ENCODE measurements at places on chromosomes 16 and 17.

DNA sequence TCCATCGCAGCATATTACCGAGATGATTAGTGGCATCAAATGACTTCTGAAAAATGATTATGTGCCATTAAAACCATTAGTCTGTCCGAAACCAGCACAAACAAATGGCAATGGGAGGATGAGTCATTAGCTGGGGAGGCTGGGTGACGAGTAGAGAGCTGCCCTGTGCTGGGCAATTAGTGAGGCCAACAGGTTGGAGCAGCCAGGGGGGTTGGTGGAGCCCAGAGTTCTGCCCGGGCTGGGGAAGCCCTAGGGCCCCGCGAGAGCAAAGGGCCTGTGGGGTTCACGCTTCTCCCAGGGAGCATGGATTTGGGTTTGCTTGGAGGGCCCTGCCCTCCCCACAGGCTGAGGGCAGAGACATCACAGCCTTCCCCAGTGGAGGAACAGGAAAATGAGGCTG lies 152.1 kb upstream of the RPL38 start:
- DNase-seq: no peak

DNA sequence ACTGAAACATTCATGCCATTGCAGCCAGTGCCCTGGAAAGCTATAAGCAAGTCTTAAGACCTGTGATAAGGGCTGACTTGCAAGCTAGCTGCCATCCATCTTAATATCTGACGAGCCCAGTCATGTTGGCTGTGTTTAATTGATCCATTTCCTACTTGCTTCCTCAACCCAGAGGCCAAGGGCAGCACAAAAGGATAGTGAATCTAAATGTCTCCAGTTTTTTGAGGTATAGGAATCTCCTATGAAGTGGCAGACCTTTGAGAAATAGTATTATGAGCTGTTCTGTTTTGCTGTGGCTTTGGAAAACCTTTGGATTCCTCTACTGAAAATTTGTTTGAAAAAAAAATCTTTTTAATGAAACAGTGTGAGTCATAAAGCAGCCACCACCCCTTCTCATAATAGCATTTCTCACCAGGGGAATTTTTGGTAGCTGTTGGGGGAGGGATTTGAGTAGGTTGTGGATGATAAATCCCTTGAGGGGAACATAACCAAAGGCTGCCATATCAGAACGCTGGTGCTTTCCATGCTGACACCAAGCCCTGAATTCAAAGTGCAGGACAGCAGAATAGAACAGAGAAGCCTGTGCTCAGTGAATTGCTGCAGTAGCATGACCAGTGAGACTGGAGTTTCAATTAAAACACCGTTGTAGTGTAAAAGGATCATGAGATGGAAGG lies 12.9 kb downstream of the ZNRF1 start:
- DNase-seq: peak; percentile 23

- no peak for DNase-seq
These were observed 56.4 kb downstream of the IRX5 start for GRCh38 chr16:54987081-54987480.

- DNase-seq: no peak
These were observed 15.1 kb upstream of the ABCA9 start for GRCh38 chr17:69075823-69076222.

GRCh38 chr16:82695806-82696205 lies 69.0 kb downstream of the CDH13 start:
- DNase-seq: no peak

GRCh38 chr16:3046641-3047386 lies 453 bp downstream of the MMP25 start:
- DNase-seq: no peak

DNA sequence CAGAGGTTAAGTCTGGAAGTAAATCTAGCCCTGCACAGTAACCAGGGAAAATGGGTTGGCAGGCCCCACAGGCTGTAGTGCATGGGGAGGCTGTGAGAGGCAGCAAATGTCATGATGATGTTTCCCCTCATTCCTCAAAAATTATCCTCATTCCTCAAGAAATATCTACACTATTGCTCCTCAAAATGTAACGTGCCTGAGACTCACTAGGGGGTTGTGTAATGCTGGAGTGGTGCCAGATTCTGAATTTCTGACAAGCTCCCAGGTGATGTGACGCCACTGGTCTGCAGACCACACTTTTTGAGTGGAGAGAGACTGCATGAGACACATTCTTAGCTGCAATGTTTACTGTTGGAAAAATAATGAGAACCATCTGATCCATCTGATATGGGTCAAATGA lies 1.2 kb upstream of the MPP3 start:
- DNase-seq: no peak

GRCh38 chr17:81906476-81907218 lies 4.6 kb downstream of the PCYT2 start:
- DNase-seq: no peak

DNA sequence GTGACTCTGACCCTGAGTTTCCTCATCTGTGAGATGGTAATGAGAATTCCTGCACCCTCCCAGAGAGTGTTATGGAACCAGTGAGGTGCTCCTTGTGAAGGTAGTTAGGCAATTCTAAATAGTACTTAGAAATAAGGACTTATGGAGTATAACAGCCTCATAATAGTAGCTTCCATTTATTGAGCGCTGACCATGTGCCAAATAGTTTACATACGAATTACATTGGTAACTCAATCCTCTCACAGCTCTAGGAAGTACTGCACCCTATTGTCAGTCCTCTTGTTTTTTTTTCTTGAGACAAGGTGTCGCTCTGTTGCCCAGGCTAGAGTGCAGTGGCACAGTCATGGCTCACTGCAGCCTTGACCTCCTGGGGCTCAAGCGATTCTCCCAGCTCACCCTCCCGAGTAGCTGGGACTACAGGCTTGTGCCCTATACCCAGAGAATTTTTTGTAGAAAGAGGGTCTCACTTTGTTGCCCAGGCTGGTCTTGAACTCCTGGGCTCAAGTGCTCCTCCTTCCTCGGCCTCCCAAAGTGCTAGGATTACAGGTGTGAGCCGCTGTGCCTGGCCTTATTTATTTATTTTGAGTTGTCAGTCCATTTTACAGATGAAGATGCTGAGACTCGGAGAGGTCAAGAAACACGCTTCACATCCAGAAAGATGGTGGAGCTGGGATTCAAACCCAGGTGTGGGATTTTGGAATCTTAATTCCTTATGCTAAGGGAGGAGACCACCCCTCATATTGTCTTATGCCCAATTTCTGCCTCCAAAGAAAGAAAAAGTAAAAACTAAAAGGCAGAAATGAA lies 2.9 kb downstream of the TNS4 start:
- DNase-seq: no peak

DNA sequence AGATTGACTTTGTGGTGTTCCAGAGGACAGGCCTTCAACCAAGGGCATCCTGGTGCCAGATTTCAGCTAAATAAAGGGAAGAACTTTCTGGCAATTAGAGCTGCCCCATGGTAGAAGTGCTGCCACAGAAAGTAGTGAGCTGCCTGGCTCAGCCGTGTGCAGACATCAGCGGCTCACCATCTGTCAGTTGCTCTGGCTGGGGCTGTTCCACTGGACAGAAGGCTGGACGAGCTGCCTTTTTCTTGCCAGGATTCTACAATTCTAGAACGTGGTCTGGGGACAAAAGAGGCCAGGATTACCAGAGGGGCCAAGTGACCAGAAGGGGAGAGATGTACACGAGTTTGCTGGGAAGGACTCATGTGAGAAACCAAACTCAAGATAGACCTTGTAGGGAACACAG lies 107.0 kb upstream of the RPL38 start:
- no peak for DNase-seq

DNA sequence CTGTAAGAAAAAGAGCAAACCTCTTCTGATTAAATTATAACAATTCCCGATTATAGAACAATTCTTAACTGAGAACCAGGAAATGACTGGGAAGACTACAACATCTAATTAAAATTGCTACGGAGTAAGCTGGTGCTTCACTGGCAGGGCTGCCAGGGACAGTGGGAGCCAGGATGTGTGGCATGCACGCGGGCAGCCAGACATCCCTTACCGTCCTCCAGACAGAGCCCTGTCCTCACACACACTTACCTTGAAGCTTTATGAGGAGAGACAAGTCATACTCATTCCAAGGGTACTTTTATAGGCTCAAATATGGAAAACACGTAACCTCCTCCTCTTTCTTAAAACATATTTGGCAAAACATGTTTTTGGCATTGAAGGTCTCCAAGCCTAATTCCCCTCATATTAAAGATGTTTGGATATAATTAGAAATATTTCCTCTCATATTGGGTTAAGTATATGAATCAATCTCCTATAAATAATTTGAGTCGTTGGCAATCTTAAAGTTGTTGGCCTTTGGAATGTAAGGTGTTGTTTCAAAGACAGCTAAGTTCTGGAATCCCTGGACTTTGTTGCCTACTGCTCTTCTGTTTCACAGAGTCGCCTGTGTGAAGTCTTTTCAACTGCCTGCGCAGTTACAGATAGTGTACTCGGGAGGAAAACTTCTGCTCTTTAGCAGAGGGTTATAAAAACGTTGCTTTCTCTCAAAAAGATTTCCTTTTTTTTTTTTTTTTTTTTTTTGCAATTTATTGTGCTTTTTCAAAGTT lies at the start of gene MYH1:
MYH1 (minus strand) TSS at position 272 of the 767 bp plus-strand sequence. CDS start 1,900 bp downstream, outside the sequence.
- DNase-seq: no peak

DNA sequence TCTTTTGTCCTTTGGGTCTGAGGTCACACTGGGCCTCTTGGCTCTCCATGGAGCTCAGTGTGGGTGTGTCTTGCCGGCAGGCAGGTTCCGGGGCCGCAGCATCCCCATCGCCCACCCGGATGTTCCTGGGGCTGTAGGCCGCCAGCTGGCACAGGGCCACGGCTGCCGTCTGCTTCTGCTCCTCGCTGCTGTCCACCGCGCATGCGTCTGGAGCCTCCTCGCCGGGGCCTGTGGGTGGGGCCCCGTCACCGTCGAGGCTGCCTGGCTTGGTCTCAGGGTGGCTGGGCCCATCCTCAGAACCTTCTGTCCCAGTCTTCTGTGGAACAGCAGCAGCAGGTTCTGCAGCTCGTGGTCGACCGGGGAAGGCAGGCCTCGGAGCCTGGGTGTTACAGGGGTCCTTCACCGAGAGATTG lies 9.6 kb downstream of the ZNF750 start:
- DNase-seq: no peak

GRCh38 chr17:13410874-13411273 lies 190.9 kb downstream of the HS3ST3A1 start:
- DNase-seq: no peak

DNA sequence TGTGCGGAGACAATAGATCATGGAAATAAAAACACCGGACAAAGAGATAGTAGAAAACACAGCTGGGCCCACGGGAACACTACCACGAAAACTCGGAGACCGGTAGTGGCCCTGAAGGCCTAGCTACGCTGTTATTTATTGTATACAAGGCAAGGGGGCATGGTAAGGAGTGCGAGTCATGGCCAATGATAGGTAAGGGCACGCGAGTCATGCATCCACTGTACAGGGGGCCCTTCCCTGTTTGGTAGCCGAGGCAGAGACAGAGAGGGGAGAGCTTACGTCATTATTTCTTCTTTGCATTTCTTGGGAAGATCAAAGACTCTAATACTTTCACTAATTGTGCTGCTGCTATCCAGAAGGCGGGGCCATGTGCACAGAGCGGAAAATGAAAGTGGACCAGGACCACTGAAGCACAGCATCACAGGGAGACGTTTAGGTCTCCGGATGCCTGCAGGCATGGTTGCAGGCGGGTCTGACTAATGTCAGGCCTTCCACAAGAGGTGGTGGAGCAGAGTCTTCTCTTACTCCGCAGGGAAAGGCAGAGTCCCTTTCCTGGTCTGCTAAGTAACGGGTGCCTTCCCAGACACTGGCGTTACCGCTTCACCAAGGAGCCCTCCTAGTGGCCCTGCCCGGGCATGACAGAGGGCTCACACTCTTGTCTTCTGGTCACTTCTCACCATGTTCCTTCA lies 74.4 kb upstream of the ARL4D start:
- peak; percentile 83 for DNase-seq

- DNase-seq: peak; percentile 58
These were observed 4.9 kb downstream of the MAP3K14 start for GRCh38 chr17:45311760-45312476.

DNA sequence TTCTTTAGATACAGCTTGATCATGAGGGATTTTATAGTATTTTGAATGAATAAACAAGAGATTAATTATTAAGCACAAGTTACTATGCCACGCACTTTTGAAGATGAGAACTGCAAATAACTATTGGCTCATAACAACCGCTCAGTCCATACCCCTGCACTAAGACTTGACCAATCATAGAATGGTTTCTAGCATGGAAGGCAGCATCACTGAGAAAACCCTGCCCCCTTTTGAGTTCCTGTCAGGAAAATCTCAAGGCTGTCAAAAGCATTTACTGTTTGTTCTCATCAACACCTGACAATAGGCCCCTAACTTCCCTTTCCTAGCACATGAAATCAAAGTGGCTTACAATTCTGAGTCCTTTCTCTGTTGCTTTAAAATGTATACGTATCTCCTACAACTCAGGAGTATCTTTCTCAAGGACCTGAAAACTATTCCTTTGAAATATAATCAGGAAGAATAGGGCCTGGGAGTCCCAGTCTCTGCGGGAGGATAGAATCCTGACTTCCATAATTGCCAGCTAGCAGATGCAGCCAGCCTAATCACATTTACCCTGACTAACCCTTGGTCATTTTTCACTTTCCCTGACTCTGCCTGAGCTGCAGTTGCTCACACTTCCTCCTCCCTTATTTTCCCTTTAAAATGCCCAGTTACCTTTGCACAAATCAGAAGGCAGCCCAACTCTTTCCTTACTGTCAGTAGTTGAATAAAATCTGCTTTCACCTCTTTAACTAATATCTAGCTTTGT lies 9.1 kb upstream of the MMD start:
- DNase-seq: no peak

- no peak for DNase-seq
These were observed 65.1 kb downstream of the NUP93 start for GRCh38 chr16:56795011-56795410.

- DNase-seq: no peak
These were observed 805 bp downstream of the HNF1B start for GRCh38 chr17:37743875-37744632.

- DNase-seq: no peak
These were observed 139.5 kb downstream of the PRKCB start for GRCh38 chr16:23975293-23975692.

Measured in ACHN (cell line).